Astrocyte (in vitro differentiated cells and primary cell): ENCODE measurements at places on chromosomes 6 and 20. TPM values are rescaled to one million over a fixed set of nuclear protein-coding genes. Genes with fewer than 3 reads are reported as not detected.
A peak's percentile ranks its signal among the peaks of the same experiment; 100 is the strongest.

DNA sequence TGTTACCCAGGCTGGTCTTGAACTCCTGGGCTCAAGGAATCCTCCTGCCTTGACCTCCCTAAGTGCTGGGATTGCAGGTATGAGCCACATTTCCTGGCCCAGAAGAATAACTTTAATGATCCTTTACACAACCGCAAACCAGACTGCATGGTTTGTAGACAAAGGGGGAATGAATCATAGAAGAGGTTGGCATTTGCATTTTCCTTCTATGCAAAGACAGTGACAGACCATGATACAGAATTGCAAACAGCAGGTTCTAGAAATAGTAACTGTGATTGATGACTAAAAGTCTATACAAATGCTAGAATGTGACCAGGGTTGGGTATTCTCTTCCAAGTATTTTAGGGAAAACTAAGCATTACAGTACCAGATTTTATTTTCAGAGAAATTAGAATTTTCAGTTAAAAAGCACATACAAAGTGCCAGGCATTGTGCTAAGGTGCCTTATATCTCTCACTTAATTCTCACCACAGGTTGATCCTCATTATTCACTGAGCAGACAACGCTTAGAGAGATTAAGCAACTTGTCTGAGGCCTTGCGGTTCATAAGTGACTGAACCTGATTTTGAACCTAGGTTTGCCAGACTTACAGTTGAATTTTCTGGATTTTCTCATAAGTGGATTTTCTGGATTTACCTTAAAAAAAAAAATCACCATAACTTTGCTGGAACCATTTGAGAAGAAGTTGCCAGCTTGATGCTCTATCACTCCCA is 146.6 kb downstream of the ZFAND3 start:
- peak overlapping the region; percentile 30 for H3K27ac ChIP-seq
- H3K4me1 ChIP-seq, result peaks cover 5% of the 10 kb centered on the region
- H3K27me3 ChIP-seq, result no peaks in the 10 kb centered on the region
- H3K4me3 ChIP-seq, result no peak overlapping the region

DNA sequence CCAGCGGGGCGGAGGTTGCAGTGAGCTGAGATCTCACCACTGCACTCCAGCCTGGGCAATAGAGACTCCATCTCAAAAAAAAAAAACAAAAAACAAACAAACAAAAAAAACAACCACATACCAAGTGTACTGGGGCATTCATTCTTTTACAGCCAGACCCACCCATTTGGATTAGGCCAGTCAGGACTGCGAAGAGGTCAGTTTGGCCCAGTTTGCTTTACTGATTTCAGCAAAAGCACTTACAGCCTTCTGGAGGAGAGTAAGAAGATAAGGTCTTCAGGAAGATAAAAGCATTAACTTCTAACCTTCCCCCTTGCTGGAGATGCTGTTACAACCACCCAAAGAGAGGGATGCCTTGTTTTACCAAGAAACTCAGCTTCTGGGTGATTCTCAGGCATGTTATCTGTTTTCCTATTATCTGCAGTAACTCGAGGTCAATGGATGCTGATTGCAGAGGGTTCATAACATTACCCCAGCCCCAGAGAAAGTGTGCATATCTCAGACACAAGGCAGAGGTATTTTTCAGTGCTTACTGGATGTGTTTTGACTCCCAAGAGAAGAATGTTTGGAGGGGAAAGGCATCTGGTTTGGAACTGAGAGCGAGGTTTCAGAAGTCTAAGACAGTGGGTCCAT is 118.9 kb downstream of the RIN2 start:
- no peaks in the 10 kb centered on the region for H3K36me3 ChIP-seq
- H3K4me3 ChIP-seq, result no peak overlapping the region
- DNase-seq, result no peak
- no peak overlapping the region for H3K27ac ChIP-seq
- no peaks in the 10 kb centered on the region for H3K27me3 ChIP-seq

DNA sequence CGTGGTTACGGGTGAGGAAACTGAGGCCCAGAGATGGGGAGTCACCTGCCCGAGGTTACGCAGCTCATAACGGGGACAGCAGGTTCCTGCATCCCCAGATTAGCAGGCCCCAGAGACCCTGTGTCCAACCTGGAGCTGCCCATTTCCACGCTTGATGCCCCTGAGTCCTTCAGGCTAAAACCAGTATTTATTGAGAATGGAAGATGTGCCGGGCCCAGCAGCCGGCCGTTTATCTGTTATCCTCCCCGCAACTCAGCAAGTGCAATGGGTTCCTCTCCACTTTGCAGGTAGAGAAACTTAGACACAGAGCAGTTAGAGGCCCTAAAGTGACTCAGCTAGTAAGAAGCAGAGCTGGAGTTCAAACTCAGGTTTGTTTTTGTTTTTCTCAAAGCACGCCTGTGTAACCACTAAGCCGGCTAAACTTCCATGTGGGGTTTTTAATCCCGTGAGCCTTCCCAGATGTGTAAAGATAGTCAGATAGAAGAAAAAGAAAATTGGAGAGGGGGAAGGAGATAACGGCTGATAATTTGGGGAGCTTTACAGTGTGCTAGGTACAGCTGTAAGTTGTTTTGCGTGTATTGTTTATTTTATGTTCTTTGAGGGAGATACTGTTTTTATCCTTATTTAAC is 775 bp downstream of the PFDN4 start:
- H3K36me3 ChIP-seq, result no peaks in the 10 kb centered on the region
- no peaks in the 10 kb centered on the region for H3K27me3 ChIP-seq
- H3K4me3 ChIP-seq, result peak overlapping the region; percentile 81
- peak; percentile 53 for DNase-seq

DNA sequence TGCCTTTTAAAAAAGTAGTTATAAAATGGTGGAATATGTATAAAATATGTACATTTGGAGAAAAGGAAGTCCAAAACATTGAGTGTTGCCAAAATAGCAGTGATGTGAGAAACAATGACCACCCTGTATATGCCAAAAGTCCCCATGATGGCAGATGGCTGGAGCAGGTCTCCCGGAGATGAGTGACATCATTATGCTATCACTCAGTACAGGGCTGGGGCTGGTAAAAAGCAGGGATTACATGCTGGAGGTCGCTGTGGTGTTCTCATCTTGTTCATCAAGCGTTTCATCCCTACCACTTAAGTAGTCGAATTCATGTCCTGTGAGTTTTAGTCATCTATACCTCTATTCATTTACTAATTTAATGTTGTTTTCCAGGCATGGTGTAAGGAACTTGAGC is 315.3 kb upstream of the SLC35B3 start:
- DNase-seq, result no peak
- H3K4me3 ChIP-seq, result no peak overlapping the region
- H3K4me1 ChIP-seq, result no peaks in the 10 kb centered on the region
- H3K27me3 ChIP-seq, result no peaks in the 10 kb centered on the region
- no peak overlapping the region for H3K27ac ChIP-seq

GRCh38 chr6:117264692-117265409 is 507 bp upstream of the VGLL2 start:
- peaks cover 11% of the 10 kb centered on the region for H3K4me1 ChIP-seq
- H3K27me3 ChIP-seq, result peaks cover 90% of the 10 kb centered on the region
- H3K36me3 ChIP-seq, result no peaks in the 10 kb centered on the region

DNA sequence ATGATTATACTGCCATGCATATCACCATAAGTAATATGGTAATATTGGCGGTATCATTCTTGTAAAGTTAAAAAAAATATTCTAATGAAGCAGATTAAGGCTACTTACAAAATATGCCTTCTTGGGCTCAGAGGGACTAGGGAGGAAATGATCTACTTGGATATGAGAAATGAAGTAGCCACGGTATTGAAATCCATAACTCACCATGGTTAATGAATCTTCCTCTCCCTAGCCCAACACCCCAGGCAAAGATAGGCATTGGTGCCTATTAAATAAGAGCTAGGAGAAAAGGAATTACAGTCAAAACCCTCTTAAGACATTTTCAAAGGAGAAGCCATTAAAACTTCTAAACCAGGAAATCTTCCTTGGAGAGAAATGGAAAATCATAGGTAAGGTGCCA is 280.5 kb downstream of the TFAP2B start:
- no peaks in the 10 kb centered on the region for H3K27me3 ChIP-seq
- no peaks in the 10 kb centered on the region for H3K36me3 ChIP-seq
- H3K4me1 ChIP-seq, result no peaks in the 10 kb centered on the region
- H3K27ac ChIP-seq, result no peak overlapping the region
- DNase-seq, result no peak
- H3K4me3 ChIP-seq, result no peak overlapping the region

DNA sequence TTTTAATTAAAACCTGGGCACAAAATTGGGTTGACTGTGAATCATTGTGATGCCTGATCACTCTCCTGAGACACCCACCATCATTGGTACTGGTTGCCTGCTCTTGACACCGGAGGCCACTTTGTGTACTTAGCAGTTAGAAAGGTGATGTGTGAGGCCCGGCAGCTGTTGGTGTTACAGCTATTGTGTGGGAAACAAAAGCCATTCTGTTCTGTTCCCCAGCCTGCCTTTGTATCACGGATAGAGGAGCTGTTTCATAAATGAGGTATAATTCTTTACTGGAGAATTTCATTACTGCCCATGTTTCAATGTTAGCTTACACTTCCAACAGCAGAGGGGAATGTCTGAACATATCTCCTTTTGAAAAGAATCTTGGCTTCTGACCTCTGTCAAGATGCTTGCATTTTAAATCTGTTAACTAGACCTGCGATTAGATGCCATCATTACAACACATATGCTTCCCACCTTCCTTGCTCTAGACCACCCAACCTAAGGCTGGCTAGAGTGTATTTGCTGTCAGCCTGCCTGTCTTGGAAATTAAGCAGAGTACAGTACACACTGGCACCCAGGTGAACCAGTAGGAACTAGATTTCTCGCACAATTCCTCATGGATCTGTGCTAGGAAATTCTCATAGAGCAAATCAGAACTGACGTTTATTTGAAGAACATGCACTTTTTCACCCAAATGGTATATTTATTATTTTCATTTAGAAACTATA is 142.4 kb upstream of the INSM1 start:
- DNase-seq, result no peak
- H3K4me1 ChIP-seq, result no peaks in the 10 kb centered on the region
- H3K36me3 ChIP-seq, result no peaks in the 10 kb centered on the region
- H3K4me3 ChIP-seq, result no peak overlapping the region
- no peak overlapping the region for H3K27ac ChIP-seq

GRCh38 chr6:167409079-167409478 is 84.2 kb downstream of the TTLL2 start:
- no peak for DNase-seq
- no peaks in the 10 kb centered on the region for H3K27me3 ChIP-seq
- H3K4me1 ChIP-seq, result no peaks in the 10 kb centered on the region
- no peak overlapping the region for H3K4me3 ChIP-seq
- H3K36me3 ChIP-seq, result no peaks in the 10 kb centered on the region
- H3K27ac ChIP-seq, result no peak overlapping the region

DNA sequence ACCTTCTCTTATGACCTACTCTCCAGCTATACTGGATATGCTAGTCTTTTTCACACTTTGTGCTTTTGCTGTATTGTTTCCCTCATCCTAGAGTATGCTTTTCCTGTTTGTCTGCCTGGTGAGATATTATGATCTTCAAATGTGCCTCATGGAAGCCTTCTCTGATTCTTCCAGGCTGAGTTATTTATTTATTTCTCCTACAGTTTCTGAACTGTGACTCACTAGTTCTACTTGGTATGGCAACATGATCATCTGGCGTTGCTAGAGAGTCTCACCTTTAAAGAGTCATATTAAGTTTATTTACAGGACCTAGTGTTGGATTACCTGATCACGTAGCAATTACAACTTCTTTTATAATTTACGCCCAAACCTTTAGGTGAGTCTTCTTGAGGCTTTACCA is 81.2 kb upstream of the HDAC2 start:
- no peaks in the 10 kb centered on the region for H3K4me1 ChIP-seq
- H3K36me3 ChIP-seq, result no peaks in the 10 kb centered on the region
- H3K27ac ChIP-seq, result no peak overlapping the region
- no peak overlapping the region for H3K4me3 ChIP-seq
- H3K27me3 ChIP-seq, result no peaks in the 10 kb centered on the region

The FAM83C gene
- total RNA-seq, result not detected in 2 replicates

The HSD17B8 gene
- total RNA-seq, result 2.1 and 2.6 TPM in 2 replicates

The SMIM29 gene
- total RNA-seq, result 11.1 and 13.9 TPM in 2 replicates
